Effector CD4-positive, alpha-beta T cell (primary cell): ENCODE measurements at places on chromosomes 2 and 18.

GRCh38 chr2:161020437-161020836 lies 139.8 kb upstream of the TANK start:
- no peak for DNase-seq

DNA sequence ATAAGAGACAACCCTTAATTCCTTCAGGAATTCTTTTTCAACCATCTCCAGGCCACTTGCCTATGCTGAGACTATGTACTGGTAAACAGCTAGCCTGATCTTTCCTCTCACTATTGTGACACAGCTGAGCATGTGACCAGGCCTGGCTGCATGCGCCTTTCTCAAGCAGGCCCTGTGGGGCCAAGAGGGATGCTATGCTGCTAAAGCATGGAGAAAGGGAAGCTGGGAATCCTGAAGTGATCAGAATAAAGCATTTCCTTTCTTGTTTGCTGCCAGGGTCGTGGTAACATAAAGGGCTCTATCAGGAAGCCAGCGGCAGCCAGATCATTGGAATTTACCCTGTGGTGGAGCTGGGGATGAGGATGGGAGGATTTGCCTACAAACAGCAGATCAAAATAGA lies 29.8 kb upstream of the LCLAT1 start:
- DNase-seq: no peak

DNA sequence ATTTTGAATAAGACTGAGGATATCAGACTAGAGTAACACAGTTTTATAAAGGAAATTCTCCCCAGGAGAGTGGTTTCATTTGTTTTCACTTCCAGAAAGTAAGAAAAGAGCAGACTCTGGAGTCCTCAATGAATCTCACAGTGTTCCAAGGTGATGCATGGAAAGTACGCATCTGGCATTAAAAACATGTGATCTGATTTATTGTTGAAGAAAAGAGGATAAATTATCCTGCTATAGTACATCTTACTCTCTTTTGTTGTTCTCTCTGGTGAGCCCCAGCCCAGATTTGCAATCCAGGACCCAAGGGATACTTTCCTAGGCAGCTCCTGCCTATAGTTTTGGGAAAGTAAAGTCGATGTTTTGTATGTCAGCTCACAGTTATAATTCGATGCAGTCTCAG lies 285.9 kb downstream of the CTNNA2 start:
- no peak for DNase-seq

GRCh38 chr2:239912938-239913635 lies 112.1 kb downstream of the NDUFA10 start:
- DNase-seq: no peak

GRCh38 chr18:64659196-64659595 lies 510.3 kb upstream of the LINC00305 start:
- DNase-seq: no peak

GRCh38 chr2:167264380-167264779 lies 376.1 kb downstream of the XIRP2 start:
- no peak for DNase-seq

DNA sequence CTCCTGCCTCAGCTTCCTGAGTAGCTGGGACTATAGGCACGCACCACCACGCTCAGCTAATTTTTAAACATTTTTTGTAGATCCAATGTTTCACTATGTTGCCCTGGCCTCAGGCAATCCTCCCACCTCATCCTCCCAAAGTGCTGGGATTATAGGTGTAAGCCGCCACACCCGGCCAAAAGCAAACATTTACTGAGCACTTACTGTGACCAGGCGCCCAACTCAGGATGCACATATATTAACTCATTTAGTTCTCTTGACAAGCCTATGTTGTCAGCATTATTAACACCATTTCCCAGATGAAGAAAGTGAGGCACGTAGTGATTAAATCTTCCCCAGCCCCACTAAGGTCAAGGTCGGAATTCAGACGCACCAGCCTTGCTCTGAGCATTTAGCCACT lies 41.1 kb downstream of the TMEM37 start:
- DNase-seq: no peak

- DNase-seq: no peak
Observed at GRCh38 chr2:24122366-24123194, 554 bp downstream of the PFN4 start.

- no peak for DNase-seq
Observed at GRCh38 chr18:69002233-69002632, 204.4 kb downstream of the CCDC102B start.

- no peak for DNase-seq
Observed at GRCh38 chr18:62828852-62829251, 113.5 kb downstream of the PHLPP1 start.

GRCh38 chr18:35968278-35968880 lies 4.1 kb upstream of the RMP24 start:
- DNase-seq: no peak

DNA sequence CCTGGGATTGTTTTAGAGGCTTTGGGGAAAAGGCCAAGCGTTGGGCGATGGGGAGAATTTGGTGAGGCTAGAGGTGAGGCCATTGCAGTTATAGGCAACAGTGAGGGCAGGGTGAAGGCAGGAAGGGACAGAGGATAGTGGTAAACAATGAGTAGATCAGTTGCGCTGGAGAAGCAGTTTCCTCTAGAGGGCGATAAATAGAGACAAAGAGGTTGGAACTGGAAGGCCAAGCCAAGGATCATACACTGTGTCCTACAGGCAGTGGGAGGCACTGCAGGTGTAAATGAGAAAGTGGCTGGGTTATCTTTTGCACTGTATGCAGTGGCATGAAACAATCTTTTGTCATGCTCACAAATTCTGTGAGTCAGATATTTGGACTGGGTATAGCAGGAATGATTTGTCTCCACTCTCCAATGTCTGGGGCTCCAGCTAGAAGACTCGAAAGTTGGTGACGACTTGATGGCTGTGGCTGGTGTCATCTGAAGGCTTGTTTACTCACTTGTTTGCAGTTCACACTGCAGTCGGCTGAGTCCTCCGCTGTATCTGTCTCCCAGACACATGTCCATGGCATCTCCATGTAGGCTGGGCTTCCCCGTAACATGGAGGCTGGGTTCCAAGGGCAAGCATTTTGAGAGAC lies 82.1 kb downstream of the TNP1 start:
- no peak for DNase-seq

DNA sequence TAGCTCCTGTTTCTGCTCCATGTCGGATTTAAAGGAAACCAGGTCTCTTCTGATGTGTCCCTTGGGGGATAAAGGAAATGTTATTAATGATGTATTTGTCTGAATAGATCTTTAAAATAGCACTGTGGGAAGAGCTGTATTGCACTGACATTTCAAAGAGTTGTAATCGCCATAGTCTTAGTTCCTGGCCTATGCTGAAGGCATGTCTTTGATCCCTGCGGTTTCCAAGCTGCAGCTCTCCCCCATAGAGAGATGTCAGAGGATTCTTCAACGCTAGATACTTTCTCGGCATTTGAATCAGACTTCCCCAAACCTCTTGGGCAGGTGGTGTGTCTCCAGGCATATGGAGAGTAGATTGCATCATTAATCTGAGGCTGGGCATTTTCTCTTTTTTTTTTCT lies 40.4 kb downstream of the NAT8 start:
- no peak for DNase-seq

DNA sequence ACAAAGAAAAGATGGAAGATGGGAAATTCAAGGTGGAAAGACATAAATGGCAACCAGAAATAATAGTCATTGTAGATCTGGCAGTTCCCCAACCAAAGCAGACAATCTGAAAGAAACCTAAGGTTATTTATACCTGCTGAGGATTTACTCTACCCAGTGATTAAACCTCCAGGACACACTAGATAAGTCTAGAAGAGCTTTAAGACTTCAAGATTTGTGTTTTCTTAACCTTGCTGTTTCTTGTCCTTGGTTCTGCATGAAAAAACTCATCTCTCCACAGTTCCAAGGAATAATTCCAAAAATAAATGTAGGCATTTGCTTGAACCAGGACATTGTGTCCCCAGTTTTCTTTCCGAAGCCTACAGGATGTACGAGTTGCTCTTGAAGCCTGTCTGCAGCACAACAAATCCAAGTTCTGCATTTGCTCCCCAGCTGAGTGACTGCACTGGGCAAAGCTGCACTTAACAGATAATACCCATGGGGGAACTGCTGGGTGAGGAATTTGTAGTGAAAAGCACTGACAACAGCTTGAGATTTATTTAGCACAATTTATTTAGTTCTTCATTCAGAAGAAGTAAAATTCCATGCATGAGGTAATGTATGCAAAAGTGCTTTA lies 19.8 kb downstream of the DTNA start:
- no peak for DNase-seq

DNA sequence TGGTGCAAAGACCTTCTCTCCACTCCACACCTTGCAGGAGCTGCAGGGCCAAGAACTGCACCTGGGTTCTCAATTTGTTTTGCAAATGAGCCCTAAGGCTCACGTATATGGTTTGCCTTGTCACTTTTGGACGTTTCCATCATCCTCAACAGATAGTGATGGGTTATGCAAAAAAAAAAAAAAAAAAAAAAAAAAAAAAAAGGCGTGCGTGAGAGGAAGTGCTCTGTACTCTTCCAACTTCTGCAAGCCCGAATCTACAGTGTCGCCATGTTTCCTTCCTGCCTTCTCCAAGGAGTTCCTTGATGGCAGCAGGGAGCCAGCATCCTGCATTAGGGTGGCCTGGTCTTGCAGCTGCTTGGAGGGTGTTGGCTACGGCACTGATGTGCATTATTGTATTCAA lies 4.0 kb upstream of the INHBB start:
- no peak for DNase-seq

DNA sequence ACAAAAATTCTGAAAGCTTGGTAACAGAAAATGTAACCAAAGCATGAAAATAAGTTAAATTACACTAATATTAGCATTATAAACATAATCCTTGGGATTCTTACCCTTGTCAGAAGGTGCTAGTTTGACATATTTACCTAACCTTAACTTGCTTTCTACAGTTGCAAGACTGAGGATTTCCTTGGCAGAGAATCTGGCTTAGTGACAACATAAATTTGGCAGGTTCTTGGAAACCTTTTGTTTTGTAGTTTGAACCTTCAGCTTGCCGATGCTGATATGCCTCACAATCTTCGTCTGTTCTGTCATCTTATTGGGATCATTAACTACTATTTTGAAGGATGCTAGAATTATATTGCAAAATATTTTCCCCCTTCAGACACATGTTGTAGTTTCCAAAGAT lies 3.4 kb downstream of the XIRP2 start:
- no peak for DNase-seq

DNA sequence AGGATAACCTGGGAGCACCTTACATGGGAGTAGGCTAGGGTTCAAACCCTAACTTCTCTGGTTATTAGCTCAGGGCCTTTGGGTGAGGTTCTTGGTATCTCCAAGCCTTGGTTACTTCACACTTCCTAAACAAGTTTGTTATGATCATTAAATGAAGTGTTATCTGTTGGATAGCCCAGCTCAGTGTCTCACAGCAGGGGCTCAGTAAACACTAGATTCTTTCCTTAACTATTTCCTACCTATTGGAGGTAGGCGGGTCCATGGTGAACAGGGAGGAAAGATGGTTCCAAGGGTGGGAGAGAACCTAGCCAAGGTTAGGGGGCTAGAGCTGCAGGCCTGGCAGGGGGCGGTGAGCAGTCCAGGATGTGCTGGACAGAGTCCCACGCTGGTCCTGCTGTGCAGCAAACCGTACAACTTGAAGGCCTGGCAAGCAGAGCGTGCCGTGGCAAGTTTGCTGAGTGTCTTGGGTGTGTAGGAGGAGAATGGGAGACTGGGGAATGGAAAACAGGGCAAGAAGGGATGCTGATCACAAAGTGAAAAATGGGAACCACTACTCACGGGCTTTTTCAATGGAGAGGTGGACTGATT lies 259.1 kb downstream of the PRKCE start:
- DNase-seq: no peak

- no peak for DNase-seq
Observed at GRCh38 chr2:6864231-6864754, 1.4 kb downstream of the CMPK2 start.

DNA sequence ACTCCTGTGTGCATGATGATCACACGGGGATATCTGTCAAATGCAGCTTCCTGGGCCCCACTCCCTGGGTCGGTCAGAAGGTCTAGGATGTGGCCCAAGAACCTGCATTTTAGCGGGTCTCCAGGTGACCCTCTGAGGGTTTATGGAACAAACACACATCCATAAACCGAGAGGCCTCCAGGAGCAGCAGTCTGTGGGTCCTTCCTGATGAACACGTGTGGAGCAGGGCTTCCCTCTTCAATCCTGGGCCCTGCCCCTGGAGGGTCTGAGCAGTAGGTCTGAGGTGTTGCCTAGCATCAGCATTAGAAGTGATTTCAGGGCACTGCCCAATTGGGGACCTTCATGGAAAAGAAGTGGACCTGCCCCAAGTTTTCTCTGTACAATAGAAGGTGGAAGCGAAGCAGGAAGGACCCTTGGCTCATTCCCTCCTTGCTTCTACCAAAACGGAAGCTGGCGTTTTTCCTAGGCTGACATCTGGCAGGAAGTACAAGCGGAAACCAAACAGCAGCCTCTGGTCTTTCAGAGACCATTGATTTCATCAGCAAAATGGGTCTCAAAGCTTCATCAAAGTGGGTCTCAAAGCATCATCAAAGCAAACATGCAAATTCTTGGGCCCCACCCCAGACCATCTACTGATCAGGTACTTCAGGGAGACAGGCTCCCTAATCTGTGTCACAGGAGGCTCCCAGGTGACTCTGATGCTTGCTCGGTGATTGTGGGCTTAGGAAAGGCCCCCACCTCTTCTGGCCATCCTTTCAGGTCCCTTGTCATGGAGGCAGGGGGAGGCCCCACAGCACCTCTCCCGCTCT lies 30.7 kb downstream of the INO80C start:
- DNase-seq: no peak

- no peak for DNase-seq
Observed at GRCh38 chr2:85413592-85414420, 3.6 kb upstream of the CAPG start.

- no peak for DNase-seq
Observed at GRCh38 chr2:229586012-229586411, 128.3 kb downstream of the DNER start.
